Epithelial cell of proximal tubule (primary cell): ENCODE measurements at places on chromosomes 11 and 22.

DNA sequence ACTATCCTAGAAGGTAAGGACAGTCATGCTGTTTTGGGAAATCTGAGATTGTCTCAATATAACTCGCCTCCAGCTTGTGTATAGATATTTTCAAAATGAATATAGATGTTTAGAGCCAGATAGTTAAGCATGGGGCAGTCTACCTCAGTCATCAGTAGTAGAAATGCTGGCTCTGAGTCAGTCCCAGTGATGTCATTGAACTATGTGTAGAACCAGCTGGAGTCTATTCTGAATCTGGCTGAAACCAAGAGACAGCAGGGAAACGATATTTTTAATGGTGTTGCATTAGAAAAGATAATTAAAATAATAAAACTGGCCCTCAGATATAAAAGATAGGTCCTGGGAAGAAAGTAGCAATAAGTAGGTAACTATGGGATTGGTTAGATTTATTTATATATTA is 25.9 kb downstream of the PIWIL4 start:
- DNase-seq, result no peak

- DNase-seq, result no peak
Measured at GRCh38 chr22:46107089-46107664, 43.1 kb upstream of the PPARA start.

GRCh38 chr11:118437208-118438125 is 1.2 kb downstream of the KMT2A start:
- DNase-seq, result no peak

DNA sequence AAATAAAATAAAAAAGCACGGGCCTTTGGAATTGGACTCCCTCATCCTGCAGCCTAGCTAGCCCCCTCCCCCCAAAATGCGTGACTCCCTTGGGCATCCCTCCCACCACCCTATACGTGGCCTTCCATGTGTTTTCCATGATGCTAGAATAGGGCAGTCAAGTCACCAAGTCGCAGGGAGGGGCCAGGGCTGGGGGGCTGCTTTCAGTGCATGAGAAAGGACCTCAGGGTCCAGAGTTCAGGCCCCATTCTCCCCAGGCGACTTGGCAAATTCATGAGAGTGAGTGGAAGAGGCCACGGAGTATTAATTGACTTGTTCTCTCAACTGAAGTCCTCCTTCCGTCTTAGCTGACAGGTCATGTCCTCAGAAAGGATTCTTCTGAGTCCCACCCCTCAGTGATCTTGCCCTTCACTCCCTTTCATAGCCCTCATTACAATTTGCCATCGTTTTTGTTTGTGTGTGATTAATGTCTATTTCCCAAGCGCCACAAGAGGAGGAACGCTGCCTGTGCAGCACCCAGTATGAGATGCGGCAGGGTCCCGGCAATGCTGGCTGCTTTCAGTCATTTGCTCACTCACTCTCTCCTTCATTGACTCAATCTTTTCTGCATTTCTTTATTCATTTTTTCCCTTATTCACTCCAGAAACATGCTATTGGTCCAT is 17.4 kb downstream of the LRRC32 start:
- no peak for DNase-seq

DNA sequence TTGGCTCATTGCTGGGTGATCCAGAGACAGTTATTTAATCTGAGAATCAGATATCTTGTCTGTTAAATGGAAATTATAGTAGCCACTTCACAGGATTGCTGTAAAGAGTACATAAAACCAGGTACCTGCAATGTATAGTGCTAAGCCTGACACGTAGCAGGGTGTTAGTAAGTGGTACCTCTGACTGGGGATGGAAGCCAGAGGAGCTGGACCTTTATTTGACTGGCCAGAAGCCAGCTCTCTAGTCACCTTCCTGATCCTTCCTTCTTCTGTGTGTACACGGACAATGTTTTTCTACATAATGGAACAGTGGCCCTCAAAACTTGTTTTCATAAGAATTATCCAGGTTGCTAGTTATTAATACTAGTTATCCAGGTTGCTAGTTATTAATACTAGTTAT is 25.5 kb upstream of the EHF start:
- no peak for DNase-seq

DNA sequence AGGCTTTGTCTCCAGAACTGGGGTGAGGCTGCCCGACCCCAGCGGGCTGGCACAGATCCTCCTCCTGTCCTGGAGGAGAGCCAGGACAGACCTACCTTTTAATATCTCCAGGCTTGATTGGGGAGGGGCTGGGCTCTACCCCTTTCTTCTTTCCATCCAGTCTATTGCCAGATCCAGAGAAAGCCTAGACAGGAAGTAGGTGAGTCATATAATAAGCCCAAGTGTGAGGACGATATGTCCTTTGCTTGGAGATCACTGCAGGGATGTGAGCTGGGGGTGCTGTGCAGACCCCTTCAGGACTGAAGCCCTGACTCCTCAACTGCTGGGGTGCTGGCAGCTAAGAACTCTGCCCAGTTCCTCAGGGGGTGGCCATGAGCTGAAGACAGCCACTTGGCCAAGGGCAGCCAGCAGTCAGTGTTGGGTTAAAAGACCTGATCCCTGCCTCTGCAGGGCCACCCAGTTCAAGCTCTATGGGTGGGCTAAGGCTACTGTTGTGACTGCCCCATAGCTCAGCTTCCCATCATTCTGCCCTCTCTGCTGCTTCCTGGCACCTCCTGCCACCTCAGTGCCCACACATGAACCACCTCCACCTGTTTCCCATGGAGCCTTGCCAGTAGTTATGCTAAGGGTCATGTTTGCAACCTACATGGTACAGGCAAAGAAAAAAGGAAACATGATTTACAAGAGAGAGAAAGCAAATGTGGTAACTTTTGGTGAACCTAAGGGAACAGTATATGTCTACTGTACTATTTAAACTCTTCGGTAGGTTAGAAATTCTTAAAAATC is 8.3 kb upstream of the C22orf39 start:
- DNase-seq, result no peak

DNA sequence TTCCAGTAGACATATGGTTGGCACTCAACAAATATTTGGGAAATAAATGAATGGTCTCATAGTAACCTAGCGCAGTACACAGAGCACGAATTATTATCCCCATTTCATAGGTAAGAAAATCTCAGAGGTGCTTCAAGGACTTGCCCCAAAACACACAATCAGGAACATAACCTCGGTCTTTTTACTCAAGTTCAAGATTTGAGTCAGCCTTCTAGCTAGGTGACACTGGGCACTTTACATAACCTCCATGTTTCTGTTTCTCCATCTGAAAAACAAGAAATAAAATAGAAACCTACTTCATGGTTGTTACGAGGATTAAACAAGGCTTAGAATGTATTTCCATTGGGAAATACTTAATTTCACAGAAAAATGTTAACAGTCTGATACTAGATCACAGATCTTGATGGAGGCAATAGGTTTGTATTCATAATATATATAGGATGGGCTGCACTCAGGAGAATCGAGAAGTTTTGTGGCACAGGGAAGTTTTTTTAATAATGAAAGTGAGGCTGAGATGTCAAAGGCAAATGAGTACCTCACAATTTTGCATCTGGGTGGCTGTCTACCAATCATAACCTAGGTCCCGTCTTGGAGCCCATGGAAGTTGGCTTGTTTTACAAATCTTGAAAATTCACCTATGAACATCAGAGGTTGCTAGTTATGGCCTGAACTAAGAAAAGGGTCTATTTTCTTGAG is 147.4 kb upstream of the ZC3H12C start:
- no peak for DNase-seq

DNA sequence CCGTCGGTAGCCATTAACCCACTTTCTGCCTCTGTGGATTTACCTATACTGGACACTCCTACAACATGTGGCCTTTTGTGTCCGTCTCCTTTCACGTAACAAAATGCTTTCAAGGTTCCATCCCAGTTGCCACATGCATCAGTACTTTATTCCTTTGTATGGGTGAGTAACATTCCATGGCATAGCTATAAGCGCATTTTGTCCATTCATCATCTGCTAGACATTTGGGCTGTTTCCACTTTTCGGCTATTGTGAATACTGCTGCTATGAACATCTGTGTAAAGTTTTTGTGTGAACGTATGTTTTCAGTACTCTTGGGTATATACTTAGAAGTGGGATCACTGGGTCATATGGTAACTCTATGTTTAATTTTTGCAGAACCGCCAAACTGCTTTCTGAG is 257.2 kb downstream of the ST3GAL4 start:
- no peak for DNase-seq

- no peak for DNase-seq
Measured at GRCh38 chr11:12051287-12051662, 42.8 kb upstream of the DKK3 start.

DNA sequence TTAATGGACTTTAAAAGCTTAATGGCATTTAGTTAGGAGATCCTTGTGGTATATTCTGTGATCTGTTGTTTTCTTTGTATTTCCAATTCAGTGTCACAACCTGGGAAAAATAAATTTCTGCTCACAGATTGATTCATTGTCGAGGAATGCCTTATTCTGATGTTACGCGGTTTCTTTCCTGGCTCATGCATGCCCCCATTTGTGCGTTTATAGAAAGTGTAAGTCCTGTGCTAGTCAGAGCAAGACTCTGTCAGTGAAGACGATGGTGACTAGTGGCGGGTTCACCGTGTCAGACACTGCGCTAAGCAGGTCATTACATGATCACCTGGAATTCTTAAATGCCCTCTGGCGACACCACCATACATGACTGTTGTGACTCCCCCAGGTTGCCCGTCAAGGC is 169.4 kb downstream of the TBC1D22A start:
- DNase-seq, result no peak

DNA sequence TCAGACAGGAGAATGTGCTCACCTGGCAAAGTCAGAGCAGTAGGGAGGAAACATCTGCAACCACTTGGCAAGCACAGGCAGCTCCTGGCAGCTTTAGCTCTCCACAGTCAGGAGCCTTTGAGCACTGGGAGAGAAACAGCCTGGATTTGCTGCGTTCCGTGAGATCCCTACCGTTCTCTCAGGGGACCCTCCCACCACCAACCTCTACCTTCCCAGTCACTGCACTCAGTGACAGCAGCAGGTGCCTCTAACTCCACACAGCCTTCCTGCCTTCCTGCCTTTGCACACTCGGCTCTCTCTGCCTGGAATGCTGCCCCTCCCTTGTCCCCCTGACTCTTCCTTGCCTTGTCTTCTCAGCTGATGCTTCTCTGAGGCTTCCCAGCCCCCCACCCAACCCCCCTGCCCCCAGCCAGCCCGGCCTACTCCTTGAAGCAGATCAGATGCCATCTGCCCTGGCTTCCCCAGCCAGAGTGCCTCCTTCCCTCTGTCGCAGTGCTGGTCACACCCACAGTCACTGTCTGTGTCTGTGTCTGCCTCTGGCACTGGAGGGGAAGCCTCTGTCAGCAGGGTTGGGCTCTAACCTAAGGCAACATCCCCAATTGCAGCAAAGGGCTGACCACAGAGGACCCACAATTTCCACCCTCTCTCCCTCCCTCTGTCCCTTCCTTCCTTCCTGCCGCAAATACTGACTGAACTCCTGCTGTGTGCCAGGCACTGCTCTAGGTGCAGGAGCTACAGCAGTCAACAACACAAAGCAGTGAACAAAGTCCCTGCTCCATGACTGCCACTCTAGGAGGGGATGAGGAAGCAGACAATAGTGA is 14.9 kb upstream of the TSKU start:
- no peak for DNase-seq

DNA sequence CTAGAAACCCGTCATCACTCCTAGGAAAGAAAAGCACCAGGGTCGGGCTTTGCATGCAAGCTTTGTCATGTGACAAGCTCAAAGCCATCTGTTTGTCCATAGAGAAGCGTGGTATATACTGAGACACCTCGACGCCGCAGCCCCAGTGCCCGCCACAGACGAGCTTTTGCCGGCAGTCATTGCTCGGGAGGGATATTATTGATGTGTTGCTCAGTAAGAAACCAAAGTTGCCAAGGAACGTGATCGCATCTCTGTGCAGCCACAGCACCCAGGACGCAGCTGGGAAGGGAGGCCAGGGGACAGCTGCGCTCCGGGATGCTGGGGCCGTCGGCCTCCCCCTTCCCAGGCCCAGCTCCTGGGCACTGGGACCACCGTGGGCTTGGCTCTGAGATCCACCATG is 89.5 kb upstream of the KCNQ1OT1 start:
- no peak for DNase-seq

DNA sequence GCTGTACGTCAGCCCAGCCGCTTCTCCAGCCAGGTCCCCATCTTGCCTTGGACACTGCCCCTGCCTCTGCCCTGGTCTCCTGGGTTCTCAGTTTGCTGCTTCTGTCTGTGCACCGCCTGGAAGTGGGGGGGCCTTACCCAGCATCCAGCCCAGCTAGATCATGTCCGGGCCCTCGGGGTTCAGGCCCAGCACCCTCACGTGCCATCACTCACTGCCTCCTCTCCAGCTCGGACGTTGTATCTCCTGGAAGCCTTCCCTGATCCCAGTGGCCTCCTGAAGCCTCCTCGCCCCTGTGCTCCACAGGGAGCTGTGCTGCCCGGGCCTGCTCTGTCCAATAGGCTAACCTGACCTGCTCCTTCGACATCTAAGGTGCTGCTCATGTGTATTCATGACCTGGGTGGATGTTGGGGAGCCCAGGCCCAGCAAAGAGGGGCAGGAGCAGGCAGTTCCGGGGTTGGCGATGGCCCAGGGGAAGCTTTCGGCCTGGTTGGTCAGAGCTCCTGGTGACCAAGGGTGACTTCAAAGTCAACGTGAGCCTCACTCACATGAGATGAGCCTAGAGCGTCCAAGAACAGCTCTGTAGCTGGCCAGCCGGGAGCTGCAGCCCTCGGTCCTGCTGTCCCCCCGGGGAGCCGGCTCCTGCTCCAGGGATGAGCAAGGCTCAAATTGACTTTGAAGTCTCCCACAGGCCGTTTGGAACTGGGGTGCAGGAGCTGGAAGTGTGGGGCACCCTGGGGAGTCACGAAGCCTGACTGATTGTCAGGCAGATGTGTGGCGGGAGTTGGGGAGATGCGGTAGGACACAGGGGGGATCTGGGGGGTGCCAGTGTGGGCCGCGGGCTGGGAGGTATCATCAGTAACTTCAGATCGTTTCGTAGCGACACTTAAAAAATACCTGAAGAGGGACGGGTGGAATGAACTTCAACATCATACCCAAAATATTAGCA is 5.2 kb upstream of the ASCL2 start:
- no peak for DNase-seq

GRCh38 chr11:107777110-107777509 is 65.3 kb upstream of the SLN start:
- no peak for DNase-seq

- DNase-seq, result peak; percentile 79
Measured at GRCh38 chr11:59550368-59550841, 39.1 kb downstream of the OR4D9 start.

DNA sequence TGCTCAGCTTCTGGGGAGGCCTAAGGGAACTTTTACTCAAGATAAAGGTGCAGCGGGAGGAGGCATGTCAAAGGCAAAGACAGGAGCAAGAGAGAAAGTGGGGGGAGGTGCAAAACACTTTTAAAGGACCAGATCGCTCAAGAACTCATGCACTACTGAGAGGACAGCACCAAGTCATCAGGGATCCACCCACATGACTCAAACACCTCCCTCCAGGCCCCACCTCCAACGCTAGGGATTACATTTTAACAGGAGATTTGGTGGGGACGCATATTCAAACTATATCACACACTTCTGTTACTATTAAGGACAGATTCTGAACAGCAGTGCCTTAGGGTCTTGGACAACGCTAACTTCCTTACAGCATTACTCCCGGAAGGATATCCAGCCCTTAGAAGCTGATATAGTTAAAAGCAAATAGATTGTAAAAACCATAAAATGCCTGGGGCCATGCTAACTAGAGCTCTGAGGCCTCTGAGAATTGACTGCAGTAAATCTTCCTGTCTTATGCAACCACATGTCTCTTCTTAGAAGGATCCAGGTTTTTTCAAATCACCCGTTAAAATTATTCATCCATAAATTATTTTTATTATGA is 16.7 kb upstream of the ZC3H12C start:
- no peak for DNase-seq

- no peak for DNase-seq
Measured at GRCh38 chr11:116540645-116541304, 232.0 kb downstream of the BUD13 start.
